ENCODE measurements at places on chromosomes 12 and 14.

DNA sequence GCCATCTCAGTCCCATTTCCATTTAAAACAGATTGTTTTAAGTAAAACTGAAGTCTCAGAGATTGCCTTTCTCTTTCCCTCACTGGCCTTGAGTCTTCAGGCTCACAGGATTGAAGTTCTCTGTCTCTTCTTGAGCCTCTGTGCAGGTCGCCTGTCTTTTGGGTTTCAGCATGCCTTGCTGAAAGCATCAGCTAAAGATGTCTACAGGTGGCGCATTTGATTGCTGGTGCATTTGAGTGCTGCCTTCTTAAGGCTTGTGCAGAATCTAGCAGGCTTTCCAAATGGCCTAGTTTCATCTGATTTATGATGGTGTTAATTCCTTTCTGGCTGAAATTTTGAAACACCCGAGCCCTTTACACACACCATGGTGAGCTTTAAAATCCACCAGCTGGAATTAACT, 1062.2 kb upstream of the FBXO33 start:
- H3K36me3 ChIP-seq, result no peaks in the 10 kb centered on the region
- no peaks in the 10 kb centered on the region for H3K4me1 ChIP-seq

DNA sequence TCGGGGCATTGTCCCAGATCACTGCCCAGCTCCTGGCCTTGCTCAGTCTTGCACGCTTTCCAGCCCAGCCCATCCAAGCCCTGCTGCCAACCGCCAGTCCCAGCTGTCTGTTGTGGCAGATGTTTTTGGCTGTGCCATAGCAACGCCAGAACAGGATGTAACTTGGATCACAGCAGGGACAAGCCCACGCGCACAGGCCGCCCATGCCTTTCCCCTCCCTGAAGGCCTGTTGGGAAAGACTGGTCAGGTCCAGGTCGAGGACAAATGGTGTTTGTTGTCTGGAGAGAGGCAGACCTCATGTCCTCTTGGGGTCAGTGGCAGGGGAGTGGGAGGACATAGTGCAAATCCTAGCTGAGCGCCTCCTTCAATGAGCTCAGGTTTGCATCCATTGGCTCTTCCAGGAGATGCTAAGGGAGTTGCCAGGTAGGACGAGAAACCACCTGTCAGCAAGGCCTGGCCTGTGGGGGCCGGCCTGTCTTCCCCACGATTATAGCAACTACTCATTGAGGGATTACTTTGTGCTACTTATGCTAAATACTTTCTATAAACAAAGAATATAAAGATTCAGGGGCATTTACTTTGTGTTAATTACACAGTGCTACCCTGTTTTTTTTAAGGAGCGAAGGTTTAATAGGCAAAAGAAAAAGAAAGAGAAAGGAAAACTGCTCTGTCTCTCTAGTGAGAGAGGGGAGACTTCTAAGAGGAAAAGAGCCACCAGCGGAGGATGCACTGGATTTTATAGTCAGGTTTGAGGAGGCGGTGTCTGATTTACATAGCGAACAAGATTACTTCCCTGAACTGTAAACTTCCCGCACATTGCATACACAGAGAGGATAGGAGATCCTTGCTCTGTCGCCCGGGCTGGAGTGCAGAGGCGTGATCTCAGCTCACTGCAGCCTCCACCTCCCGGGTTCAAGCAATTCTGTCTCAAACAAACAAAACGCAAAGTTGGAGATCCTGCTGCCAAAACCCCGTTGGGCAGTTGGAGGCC, 42.8 kb upstream of the CORO1C start:
- H3K27ac ChIP-seq, result no peak overlapping the region
- H3K36me3 ChIP-seq, result no peaks in the 10 kb centered on the region
- DNase-seq, result no peak
- H3K4me1 ChIP-seq, result no peaks in the 10 kb centered on the region
- no peak overlapping the region for H3K4me3 ChIP-seq

DNA sequence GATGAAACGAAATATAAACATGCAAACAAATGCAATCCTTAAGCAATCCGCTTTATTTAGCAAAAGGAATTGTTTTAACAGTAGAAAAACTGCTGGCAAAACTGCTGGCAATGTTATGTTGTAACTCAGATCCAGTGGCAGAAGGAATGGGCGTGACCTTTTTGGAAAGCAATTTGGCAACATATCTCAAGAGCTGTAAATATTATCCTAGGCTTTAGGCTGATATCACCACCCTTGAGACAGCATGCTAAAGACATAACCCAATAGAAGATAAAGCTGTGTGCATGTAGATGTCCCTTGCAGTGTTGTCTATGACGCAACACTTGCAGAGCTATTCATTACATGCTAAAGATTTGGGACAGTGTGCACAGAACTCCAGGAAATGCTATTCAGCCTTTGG, 138.5 kb downstream of the DICER1 start:
- no peaks in the 10 kb centered on the region for H3K36me3 ChIP-seq
- H3K27me3 ChIP-seq, result peaks cover 3% of the 10 kb centered on the region
- no peak overlapping the region for H3K27ac ChIP-seq
- no peak overlapping the region for H3K4me3 ChIP-seq

- H3K4me3 ChIP-seq, result peak overlapping the region; percentile 91
- no peaks in the 10 kb centered on the region for H3K36me3 ChIP-seq
- H3K27me3 ChIP-seq, result no peaks in the 10 kb centered on the region
- DNase-seq, result peak; percentile 21
These were observed 521 bp downstream of the MAP4K5 start for GRCh38 chr14:50531595-50532501.

- H3K36me3 ChIP-seq, result no peaks in the 10 kb centered on the region
- no peak for DNase-seq
- H3K4me3 ChIP-seq, result no peak overlapping the region
- H3K4me1 ChIP-seq, result peaks cover 37% of the 10 kb centered on the region
- peak overlapping the region; percentile 27 for H3K27ac ChIP-seq
These were observed 234.8 kb upstream of the ATP2B1 start for GRCh38 chr12:89943463-89943862.

DNA sequence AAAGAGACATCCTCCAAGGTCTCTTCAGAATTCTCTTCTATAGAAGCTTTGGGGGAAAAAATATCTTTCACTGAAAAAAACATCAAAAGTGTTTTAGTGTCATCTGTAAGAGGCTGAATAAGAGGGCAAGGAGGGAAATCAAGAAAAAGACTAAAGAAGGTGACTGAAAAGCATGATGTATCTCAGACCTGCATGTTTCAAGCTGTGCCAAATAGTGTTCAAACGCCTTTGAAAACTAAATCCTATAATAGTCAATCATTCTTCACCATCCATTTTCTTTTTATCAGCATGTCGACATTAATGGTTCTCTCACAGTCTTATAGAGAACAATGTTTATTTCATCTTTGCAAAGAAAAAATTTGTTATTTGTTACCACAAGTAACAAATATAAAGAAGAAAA, 94.5 kb downstream of the CEP128 start:
- no peaks in the 10 kb centered on the region for H3K4me1 ChIP-seq
- DNase-seq, result no peak
- H3K36me3 ChIP-seq, result no peaks in the 10 kb centered on the region
- H3K4me3 ChIP-seq, result no peak overlapping the region

DNA sequence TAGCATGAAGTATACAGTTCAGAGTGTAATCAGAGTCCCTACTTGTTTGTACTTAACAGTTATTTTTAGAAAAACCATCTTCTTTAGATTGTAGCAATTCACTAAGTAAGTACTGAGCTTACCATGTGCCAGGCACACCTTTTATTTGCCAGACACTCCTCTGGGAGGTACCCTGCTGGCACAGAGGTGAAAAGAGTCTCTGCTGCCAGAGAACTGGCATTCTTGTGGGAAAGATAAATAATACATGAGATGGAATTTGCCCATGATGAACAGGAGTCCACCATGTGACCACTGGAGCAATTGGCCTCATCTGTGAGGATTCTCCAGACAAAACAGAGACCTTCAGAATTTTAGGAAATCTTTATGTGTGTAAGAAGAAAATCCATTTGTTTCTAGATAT, 199.3 kb upstream of the SLC16A7 start:
- no peaks in the 10 kb centered on the region for H3K36me3 ChIP-seq
- H3K27ac ChIP-seq, result no peak overlapping the region
- no peak overlapping the region for H3K4me3 ChIP-seq
- H3K27me3 ChIP-seq, result peaks cover 3% of the 10 kb centered on the region
- H3K4me1 ChIP-seq, result no peaks in the 10 kb centered on the region
- no peak for DNase-seq

GRCh38 chr12:56682323-56682722, 5.8 kb downstream of the PTGES3 start:
- H3K36me3 ChIP-seq, result no peaks in the 10 kb centered on the region
- H3K4me1 ChIP-seq, result peaks cover 79% of the 10 kb centered on the region
- H3K27ac ChIP-seq, result peak overlapping the region; percentile 87
- no peaks in the 10 kb centered on the region for H3K27me3 ChIP-seq
- H3K4me3 ChIP-seq, result peak overlapping the region; percentile 68

- no peak for DNase-seq
- H3K27me3 ChIP-seq, result peaks cover 31% of the 10 kb centered on the region
- no peak overlapping the region for H3K4me3 ChIP-seq
- H3K27ac ChIP-seq, result no peak overlapping the region
- H3K36me3 ChIP-seq, result no peaks in the 10 kb centered on the region
- peaks cover 47% of the 10 kb centered on the region for H3K4me1 ChIP-seq
These were observed 13.3 kb upstream of the TCL1A start for GRCh38 chr14:95727056-95727700.

DNA sequence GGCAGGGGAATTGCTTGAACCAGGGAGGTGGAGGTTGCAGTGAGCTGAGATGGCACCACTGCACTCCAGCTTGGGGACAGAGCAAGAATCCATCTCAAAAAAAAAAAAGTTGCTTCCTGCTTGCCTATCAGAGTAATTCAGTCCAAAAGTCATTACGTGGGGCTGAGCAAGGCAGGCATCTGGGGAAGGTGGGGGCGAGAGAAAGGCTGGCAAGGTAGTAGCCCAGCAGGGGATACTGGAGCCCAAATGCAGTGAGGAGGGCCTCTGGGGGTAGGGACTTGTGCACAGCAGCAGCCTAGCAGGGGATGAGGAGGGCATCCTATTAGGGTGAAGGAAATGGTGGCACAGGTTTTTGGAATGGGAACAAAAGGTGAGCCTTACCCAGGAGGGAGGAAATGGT, 7.1 kb downstream of the ETFRF1 start:
- H3K27ac ChIP-seq, result peak overlapping the region; percentile 43
- no peaks in the 10 kb centered on the region for H3K36me3 ChIP-seq
- H3K27me3 ChIP-seq, result no peaks in the 10 kb centered on the region
- H3K4me3 ChIP-seq, result no peak overlapping the region

GRCh38 chr12:25853316-25854095, 105.0 kb upstream of the RASSF8 start:
- DNase-seq, result no peak
- no peaks in the 10 kb centered on the region for H3K4me1 ChIP-seq
- no peaks in the 10 kb centered on the region for H3K36me3 ChIP-seq
- H3K27me3 ChIP-seq, result peaks cover 20% of the 10 kb centered on the region
- H3K4me3 ChIP-seq, result no peak overlapping the region

GRCh38 chr12:14950421-14950820, 11.0 kb downstream of the ARHGDIB start:
- peak overlapping the region; percentile 90 for H3K4me3 ChIP-seq
- no peak for DNase-seq

DNA sequence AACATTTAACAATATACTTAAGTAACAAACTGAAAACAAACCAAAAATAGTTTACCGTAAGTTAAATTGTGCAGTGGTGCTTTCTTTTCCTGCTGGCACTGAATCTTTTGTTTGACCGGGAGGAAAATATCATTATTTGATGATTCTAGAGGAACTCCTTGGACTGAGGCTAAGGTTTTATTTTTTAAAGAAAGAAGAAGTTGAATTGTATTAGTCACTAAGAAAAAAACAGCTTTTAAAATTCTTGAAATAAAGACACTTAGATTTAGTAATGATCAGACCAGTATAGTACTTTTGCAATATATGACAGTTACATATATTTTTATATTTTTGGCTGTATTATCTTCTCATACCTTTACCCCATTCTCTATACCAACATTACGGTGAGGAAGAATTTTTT, 10.3 kb downstream of the MIS18BP1 start:
- H3K36me3 ChIP-seq, result peaks cover 31% of the 10 kb centered on the region
- H3K27me3 ChIP-seq, result no peaks in the 10 kb centered on the region
- no peak for DNase-seq
- no peak overlapping the region for H3K4me3 ChIP-seq
- H3K27ac ChIP-seq, result no peak overlapping the region
- no peaks in the 10 kb centered on the region for H3K4me1 ChIP-seq

- H3K27me3 ChIP-seq, result no peaks in the 10 kb centered on the region
- no peaks in the 10 kb centered on the region for H3K4me1 ChIP-seq
- no peak overlapping the region for H3K27ac ChIP-seq
These were observed 27.0 kb upstream of the INSM2 start for GRCh38 chr14:35506927-35507326.

DNA sequence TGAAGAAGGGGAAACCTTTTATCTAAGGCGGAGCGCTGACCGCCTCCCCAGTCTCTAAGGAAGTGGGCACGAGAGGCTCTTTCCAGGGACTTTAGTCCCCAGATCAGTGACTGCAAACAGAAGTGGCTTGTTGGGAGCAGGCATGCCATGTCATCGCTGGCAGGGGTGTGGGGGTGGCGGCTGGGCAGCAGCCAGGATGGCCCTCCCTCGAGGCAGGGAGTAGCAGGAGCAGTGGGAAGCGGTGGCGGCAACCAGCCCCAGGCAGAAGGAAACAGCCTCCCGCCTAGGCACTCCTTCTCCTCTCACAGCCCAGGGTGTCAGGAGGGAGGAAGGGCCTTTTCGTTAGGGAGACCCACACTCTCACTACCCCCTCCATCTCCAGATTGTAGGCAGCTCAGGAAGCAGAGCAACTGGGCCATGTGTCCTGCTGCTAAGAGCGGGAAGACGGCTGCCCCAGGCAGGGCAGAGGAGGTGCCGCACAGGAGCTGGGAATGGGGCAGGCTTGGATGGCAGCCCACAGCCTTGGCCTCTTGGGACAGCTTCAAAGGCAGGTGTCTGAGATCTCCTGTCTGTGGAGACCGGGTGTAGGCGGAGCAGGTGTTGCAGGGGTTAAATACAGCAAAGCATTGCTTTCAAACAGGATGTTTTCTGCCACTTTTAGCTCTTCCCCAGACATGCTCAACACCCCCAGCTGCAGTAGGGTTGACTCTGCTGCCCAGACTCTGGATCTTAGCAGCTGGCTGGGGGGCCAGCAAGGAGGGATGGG, 21.8 kb downstream of the VDR start:
- DNase-seq, result no peak
- H3K36me3 ChIP-seq, result no peaks in the 10 kb centered on the region
- H3K27ac ChIP-seq, result peak overlapping the region; percentile 45
- H3K4me3 ChIP-seq, result peak overlapping the region; percentile 87
- no peaks in the 10 kb centered on the region for H3K27me3 ChIP-seq

- no peaks in the 10 kb centered on the region for H3K27me3 ChIP-seq
- DNase-seq, result no peak
- H3K4me3 ChIP-seq, result no peak overlapping the region
- H3K36me3 ChIP-seq, result peaks cover 4% of the 10 kb centered on the region
These were observed 260.9 kb downstream of the VRK1 start for GRCh38 chr14:97058074-97058467.

GRCh38 chr12:87086118-87086891, 830.1 kb upstream of the MGAT4C start:
- no peaks in the 10 kb centered on the region for H3K36me3 ChIP-seq
- H3K4me3 ChIP-seq, result no peak overlapping the region
- no peak overlapping the region for H3K27ac ChIP-seq
- H3K4me1 ChIP-seq, result no peaks in the 10 kb centered on the region
- H3K27me3 ChIP-seq, result no peaks in the 10 kb centered on the region
- DNase-seq, result no peak
